ENCODE measurements at places on chromosomes 11 and 22.

DNA sequence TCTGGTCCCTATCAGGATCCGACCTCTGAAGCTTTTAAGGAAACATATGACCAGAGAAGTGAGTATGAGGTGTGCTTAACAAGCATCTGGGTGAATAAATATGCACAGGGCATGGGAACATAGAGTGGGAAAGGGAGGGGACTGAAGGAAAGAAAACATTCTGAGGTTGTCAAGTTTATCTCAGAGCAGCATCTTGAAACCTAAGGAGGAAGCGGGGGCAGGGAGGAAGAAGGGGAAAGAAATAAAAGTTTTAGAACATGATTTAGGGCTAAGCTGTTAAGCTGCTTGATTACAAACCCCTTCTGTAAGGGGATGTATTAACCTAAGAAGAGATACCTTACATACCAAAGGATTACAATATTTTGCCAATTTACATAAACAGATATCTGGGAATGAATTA lies 24.0 kb upstream of the SC5D start:
- DNase-seq, result no peak

DNA sequence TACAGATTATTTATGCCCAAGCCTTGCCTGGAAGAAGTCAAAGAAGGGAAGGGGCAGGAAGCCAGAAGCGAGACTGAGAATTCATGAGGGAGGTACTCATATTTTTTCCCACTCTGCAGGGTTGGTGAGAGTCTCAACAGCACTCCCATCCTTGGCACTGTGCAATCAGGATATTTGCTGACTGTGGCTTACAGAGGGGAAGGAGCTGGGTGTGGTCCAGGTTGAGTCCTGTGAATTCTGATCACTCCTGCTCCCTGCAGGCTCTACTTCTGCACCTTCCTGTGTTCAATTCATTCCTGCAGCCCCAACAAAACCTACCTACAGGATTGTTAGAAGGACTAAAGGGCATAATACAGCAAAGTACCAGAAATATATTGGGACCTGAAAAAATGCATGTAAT lies 530.5 kb downstream of the INSC start:
- DNase-seq, result no peak

DNA sequence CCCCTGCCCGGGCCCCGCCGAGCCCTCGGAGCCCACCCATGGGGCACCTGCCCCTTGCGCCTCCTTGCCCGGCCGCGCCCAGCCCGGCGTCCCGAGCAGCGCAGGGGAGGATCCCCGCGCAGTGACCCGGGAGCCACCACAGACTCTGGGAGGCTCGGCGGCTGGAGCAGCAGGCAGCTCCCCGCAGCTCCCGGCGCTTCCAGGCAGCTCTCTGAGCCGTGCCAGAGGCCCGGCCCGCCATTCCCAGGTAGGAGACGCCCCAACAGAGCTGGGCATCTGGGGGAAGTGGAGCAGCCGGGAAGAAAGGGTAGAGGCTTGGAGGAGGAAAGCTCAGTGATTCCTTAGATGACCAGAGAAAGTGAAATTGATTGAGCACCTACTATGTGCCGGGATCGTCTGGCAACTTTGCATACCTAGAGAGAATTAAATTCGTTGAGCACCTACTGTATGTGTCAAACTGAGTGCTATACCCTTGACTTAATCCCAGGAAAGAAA lies 670 bp downstream of the RASD2 start:
- DNase-seq, result no peak

- no peak for DNase-seq
Observed at GRCh38 chr11:125433454-125434121, 62.5 kb downstream of the FEZ1 start.

GRCh38 chr11:123603666-123604065 lies 50.8 kb downstream of the SCN3B start:
- DNase-seq, result no peak

GRCh38 chr11:134063124-134063495 lies 5.8 kb upstream of the JAM3 start:
- DNase-seq, result no peak

GRCh38 chr11:33735271-33736147 lies 714 bp downstream of the CD59 start:
- no peak for DNase-seq

DNA sequence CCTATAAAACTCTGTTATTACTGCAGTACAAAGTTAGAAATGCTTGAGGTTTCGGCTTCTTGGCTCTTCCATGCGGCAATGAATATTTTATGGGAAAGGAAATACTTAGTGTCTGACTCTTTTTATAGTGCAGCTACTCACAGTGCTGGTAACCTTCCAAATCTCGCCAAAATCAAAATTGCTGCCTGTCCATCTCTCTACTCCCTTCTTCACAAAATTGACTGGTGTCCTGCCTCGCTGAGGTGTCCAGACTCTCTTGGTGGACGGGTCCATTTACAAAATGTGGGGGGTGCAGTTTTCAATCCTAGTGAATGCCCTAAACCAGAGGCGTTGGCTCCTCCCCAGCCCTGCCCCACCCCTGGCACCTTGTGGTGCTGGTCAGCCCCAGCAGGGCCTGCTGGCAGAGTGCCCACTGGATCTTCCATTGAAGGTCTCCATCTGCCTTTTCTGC lies 73.5 kb downstream of the ZBTB16 start:
- no peak for DNase-seq

GRCh38 chr11:80700386-80700785 lies 1259.6 kb upstream of the TENM4 start:
- DNase-seq, result no peak

DNA sequence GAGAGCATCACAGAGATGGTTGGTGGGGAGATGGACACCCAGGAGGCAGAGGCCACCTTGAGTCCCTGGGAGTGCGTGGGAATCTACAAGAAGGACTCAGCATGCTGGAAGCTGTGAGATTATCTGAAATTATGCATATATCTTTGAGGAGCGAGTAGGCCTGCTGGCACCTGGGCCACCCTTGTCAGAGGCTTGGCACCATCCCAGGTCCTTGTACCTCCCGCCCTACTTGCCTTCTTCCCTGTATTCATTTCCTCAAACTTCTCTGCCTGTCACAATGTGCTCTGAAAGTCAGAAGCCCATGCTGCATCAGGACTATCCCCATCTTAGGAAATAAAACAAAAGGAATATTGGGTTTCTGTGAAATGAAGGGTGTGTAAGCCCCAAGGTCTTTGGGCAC lies 133.0 kb upstream of the CSNK2A3 start:
- DNase-seq, result no peak

DNA sequence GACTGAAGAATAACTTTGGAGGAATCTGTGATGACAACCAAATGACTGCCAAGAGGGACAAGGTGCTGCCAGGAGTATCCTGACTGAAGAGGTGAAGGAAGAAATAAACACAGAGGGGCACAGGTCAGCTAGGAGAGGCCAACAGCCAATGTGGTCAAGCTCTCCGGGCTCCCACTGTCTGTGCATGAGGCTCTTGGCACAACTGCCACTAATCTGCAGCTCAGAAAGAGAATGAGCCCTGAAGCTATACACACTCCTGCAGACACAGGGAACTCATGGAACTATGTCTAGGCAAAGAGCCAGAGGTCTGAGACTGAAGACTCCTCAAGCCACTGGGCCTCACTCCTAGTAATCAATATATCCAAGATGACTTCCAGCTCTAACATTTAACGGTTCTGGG lies 7.0 kb downstream of the THRSP start:
- DNase-seq, result no peak
